ENCODE measurements at places on chromosomes 7 and 10.

DNA sequence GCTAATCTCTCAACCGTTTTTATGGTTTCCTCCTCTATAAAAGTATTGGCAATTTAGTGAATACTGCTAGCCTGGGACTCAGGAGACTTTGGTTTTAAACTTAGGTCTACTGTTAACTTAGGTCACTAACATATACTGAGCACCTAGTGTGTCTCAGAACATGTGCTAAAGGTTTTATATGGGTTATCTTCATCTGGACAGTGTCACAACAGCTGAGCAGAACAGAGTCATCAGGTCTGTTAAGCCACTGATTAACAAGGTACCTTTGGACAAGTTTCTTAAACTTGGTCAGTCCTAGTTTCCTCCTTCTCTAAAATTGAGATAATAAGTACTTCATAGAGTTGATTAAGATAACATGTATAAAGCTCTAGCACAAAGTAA is 30.6 kb downstream of the NET1 start:
- no peak for DNase-seq

DNA sequence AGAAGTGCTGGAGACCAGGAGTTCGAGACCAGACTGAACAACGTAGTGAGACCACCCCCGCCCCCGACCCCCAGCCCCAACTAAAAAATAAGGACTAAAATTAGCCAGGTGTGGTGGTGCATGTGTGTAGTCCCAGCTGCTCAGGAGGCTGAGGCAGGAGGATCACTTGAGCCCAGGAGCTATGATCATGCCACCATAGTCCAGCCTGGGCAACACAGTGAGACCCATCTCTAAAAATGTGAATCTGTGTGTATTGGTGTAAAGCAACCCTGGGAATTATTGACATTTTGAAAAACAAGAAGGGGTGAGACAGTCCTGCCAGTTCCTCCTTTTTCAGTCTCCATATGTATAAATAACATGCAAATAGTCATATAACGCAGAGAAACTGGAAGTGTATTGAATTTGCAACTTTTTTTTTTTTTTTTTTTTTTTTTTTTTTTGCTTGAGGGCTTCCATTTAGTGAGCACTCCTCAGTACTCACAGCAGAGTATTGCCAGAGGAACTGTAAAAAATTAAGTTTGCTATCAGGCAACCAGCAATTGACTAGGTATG is 3.4 kb upstream of the ITGB1 start:
- DNase-seq: no peak

DNA sequence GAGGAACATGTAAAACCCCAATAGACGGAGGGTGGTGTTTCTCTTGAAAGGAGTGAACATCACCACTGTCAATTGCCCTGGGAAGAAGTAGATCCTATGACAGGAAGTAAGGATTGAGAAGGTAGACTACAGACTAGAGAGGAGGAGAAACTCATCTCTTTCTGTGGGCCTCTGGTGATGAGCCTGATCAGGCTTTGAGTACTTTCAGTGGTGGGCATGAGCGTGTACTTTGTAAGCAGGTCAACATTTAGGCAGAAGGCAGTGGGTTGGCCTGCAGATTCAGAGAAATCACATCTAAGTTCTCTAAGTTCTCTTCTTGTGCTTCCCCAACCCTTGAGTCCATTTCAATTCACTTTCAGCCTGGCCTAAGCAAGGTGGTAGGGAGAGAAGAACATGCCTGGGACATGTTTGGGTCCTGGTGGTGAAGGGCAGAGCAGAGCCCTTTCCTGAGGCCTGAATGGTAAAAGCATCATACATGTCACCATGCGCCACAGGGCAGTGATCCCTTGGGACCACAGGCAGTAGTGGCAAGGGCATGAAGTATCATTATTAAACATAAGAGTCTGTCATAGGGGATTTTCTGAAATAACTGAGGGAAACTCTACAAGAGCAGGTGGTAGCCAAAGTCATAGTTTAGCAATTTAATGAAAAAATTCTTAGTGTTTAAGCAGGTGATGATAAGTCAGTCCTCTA is 56.4 kb upstream of the ANKRD1 start:
- no peak for DNase-seq

DNA sequence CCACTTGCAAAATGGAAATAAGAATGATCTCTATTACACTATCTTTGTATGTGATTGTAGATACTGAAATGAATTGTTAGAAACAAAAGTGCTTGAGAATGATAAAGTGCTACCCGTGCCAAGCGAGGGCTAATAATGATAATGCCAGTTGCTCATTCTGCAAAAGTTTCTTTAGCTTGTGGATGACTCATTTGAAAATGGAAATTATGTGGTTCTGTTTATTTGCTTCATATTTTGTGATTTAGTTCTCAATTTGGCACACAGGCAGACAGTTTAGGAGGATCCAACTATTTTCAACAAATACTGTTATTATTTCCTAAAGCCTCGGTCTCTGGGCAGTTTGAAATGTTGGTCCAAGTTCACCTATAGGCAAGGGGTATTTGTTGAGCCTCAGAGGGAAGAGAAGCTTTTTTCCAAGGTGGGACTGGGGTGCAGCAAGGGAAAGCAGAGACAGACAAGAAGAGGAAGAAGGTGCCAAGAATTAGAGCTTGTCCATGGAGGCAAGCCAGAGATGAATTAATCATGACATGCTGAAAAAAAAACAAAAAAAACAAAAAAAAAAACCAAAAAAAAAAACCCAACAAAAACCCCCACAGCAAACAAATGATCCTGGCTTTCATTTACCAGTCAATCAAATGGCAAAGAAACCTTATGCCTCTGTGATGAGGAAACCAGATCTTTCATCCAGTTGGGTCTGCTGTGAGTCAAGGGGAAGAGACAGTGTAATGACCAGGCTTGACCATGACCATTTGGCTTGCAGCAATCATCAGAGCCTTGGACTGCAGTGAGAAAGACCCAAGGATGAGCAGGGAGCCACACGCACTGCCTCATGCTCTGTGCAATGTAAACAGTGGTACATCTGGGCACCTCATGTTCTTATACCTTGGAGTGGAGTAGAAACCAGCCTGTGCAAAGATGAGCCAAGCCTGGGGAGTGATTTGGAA is 285.0 kb upstream of the HABP2 start:
- DNase-seq: no peak

GRCh38 chr10:58622246-58622645 is 109.6 kb downstream of the BICC1 start:
- no peak for DNase-seq

DNA sequence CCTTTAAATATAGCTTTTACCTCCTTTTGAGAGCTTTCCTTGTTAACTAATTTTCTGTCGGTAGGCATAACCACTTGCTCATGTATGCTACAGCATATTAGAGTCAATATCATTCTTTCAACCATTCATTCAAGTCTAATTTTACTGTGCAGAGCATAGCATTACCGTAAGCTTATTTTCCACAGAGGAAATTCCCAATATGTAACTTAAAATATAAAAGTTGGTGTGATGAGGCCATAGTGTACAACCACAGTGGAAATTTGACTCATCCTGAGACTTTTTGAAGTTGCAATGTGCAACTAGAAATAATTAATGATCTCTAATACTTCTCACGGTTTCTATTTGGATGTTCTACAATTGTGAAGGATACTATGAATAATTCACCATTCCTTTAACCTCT is 80.6 kb upstream of the KLF6 start:
- no peak for DNase-seq

DNA sequence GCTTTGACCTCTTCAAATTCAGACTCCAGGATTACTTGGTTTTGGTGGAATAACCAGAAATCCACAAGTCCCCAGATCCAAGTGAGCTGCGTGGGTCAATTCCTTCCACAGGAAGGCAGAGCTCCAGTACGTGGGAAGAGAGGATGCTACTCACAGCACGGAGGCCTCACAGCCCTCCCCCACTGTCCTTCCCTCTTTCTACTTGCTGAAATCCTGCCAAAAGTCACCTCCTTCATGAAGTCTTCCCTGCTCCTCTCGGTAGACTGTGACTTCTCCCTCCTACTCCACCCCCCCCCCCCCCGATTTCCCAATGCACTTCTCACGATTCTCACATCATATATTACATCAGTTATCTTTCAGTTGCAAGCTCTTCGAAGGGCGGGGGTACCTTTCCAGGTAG is 12.3 kb downstream of the CAMK2G start:
- DNase-seq: no peak

GRCh38 chr7:123314886-123315285 is 115.1 kb upstream of the SLC13A1 start:
- DNase-seq: no peak

DNA sequence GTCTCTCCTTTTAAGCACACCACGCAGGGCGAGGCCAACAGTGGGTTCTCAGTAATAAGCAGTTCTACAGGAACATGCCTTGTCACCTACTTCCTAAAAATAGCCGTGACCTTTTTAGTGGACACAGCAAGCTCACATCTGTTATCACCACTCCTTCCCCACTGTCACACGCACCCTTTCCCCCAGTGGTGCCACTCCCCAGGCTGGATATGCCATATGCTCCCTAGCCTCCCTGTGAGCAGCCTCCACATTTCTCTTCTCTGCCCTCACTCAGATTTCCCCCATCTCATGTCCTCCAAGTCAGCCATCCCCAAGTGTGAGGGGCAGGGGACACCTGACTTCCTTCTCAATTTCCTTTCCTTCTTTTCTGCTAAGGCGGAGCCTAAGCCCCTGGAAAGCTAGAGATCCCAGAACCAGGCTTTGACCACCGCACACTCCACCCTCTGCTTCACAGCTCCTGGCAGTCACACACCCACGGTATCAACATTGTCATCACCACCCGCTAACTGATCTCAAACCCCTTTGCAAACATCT is 3.7 kb downstream of the ANXA11 start:
- no peak for DNase-seq

GRCh38 chr7:12550956-12551355 is 19.6 kb upstream of the SCIN start:
- no peak for DNase-seq
